ENCODE measurements at places on chromosomes 6 and 20.

DNA sequence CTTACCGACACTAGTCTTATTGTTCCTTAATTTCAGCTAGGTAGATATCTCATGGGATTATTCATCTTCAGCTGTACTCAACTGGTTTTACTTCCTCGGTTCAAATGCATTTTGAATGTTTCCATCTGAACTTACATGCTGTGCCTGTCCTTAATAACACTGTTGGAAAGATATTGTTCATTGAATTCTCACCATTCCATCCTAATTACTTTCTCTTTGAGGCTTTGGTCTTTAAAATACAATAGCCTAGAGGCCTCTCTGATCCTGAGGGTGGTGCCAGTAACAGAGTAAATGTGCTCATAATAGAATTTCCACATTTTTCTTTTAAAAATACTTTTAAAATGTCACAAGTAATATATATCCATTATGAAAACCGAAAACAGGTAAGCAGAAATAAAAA lies 54.0 kb downstream of the IL20RA start:
- DNase-seq = no peak

GRCh38 chr20:20327746-20328145 lies 40.2 kb upstream of the INSM1 start:
- no peak for DNase-seq

DNA sequence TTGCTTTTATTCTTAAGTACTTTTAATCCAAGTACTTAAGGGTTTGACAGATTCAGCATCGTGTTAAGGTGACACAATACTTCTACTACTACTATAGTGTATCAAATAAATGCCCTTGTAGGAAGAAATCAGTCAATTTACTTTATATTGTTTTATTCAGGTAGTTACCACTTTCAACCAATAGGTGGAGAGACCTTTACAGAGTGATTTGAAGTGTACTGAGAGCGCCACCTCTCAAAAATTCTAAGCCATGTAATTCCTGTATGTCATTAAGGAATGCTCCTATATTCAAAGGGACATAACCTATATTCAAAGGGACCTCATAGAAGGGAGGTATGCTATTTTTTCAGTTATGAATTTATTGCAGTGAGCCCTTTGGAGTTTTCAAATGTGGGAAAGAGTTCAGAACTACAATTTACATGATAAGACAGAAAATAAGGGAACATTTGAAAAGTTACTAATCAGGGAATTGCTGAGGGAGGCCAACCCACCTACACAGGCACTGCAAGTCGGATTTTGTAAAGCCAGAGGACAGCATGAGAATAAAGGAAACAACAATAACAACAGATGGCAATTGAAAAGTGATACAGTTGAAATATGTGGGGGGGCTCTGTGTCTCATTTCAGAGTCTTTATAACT lies 955.6 kb downstream of the TBC1D32 start:
- DNase-seq = no peak

DNA sequence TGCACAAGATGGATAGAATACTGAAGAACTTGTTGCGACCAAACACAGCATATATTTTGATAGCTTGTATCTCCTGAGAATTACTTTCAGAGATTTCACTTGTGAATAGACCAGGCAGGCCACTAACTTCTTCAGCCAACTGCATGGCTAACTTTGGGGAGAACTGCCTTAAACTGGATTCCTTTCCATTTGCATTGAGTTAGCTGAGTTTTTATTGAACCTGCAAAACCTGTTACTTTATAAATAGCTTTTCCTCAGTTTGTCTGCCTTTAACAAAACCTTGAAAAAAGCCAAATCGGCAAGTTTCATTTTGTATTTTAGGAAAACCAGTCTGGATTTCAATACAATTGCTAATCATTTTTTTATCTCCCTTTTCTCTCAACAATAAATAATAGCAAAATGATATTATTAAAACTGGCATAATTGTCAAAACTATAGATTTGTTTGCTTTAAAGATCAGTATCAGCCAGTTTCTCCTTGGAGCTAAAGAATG lies 72.6 kb upstream of the SCGN start:
- no peak for DNase-seq

DNA sequence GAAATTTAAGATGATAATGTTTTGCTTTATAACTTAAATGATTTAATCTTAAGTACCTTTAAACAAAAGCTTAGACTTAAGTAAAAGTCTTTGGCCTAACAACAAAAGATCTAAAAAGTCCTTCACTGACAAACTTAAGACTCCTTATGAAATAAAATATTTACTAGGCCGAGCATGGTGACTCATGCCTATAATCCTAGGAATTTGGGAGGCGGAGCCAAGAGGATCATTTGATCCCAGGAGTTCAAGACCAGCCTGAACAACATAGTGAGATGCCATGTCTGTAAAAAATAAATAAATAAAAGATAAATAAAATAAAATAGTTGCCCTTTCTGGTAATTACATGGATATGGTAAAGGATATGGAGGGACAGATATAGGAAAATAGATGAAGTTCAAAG lies 12.4 kb downstream of the KATNA1 start:
- DNase-seq = no peak

GRCh38 chr6:9025228-9025627 lies 589.9 kb upstream of the SLC35B3 start:
- no peak for DNase-seq

DNA sequence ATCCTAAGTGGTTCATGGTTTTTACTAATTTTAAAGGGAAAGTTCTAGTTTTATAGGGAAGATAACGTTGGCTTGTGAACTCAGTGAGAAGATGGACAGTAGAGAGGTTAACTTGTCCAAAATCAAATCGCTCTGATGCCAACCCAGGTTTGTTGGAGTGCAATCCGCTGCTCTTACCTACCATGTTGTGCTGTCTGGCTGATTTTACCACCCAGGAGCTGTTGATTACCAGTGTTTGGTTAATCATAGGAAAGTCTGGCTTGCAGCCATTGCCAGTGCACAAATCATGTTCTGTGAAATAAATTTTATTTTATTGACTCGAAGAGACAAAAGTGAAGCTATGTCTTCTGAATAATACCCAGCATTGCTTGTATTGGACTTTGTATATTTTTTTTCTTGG lies 92.4 kb downstream of the PLCB4 start:
- DNase-seq = no peak

DNA sequence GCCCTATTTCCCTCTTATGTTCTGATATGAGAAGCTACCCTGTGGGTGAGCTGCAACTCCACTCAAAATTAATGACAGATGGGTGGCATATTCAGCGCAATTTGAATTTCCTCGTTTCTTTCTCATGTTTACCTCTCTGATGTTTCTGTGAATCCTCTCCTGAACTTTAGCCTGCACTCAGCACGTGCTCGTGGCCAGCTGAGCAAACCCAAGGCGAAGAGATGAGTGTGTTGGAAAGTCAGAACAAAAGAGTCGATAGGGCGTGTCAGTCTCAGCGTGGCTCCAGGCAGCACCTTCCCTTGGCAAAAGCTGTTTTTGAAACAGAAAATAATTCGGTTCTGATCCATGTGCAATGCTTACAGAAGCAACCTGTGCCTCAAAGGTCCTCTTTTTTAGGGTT lies 226.1 kb upstream of the GMDS start:
- no peak for DNase-seq

Measured in CD4-positive, alpha-beta T cell treated with Interleukin-4 for 4 hours (primary cell).